ENCODE measurements at places on chromosomes 1 and 21.

- no peak for DNase-seq
These were observed 145.0 kb downstream of the DHRS3 start for GRCh38 chr1:12472798-12473551.

DNA sequence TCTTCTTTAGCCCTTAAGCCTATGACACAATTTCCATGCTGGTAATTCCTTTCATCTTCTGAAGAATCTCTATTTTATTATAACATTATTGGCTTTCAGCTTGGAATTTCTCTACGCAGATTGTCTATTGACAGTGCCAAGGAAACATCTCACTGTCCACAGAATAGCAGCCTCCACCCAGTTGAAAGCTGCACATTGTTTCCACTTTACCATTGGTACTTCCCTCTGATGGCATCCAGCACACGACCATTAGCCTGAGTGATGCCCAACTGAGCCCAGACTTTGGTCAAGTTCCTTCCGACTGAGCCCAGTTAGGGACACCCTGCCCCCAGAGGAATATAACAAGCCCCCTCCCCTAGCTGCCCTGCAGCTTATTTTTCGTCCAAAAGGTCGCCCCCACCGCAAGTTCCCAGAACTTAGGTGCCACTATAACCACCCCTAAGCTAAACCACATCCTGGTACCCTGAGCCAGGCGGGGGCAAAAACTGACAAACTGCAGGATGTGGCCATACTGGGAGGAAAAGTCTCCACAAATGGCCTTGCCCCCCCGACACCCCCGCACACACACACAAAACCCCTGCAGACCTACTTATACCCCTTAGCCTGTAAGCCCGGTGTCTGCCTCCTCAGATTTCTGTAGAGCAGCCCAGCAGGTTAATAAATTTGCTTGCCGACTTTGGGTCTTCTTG, 13.2 kb downstream of the GBP5 start:
- DNase-seq, result no peak

DNA sequence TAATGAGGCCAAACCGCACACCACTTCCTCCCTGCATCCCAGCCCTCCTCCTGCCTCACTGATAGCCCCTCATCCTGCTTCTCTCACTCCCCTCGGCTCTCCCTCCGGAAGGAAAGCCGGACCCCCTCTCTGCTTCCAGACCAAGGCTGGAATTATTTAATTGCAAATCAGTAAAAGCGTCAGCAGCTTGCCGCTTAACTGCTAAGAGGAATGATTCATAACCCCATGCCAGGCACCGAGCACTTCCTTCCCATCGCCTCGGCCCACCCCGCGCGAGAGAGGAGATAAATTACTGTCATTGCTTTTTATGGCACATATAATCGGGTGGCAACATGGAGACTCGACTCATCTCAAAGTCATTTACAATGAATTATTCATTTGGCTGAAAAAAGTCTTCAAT, 77.3 kb downstream of the UBIAD1 start:
- no peak for DNase-seq

GRCh38 chr1:201353186-201353940, 24.1 kb downstream of the TNNT2 start:
- no peak for DNase-seq

DNA sequence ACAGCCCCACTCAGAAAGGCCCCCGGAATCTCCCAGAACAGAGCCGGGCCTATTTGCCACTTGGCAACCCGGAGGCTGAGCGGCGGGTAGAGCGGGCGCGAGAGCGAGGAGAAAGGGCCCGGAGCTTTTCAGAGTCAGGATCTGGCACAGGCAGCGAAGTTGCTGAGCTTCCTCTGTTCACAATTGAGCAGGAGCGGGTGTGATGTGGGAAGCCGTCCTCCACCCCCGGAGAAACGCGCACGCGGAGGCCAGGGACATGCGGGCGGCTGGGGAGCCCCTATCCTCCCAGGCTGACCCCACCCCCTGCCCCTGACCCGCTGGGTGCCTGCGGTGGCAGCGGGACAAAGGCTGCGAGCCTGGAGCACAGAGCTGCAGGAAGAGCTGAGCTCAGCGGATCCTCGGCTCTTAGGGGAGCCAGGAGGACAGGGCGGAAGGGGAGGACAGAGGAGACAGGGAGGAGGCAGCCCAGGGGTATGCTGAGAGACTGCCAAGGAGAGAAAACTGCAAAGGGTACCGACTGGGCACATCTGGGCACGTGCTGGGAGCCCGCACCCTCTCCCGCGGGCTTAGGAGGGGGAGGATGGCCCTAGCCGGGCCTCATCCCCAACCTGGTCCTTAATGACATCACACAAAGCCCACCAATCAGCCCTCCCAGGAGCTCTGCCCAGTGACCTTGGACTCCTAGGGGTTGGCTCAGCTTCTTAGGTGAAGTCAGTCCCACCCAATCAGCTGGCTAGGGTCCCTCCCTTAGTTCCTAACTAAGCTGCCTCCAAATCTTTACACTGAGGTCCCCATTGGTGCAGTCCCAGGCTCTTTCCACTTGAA, 9.3 kb downstream of the KIF21B start:
- DNase-seq, result no peak

- no peak for DNase-seq
These were observed 72.2 kb upstream of the SLC25A33 start for GRCh38 chr1:9466780-9467758.

DNA sequence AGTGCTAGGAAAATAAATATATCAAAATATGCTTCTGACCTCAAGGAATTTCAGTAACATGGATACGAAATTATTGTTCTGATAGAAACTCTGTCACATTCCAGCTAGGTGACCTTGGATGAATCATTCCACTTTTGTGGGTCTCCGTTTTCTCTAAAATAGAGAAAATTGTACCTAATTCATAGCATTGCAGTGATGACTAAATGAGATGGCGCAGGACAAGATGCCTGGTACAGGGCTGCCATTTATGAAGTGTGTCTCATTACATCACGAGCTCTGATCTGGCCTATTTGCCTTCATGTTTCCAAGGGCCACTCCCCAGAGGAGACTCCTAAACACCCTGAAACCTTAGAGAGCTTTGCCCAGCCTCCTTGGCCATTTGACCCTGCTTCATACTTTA, 480.0 kb upstream of the USP24 start:
- DNase-seq, result no peak

GRCh38 chr1:213326281-213327016, 275.4 kb downstream of the RPS6KC1 start:
- DNase-seq, result no peak

DNA sequence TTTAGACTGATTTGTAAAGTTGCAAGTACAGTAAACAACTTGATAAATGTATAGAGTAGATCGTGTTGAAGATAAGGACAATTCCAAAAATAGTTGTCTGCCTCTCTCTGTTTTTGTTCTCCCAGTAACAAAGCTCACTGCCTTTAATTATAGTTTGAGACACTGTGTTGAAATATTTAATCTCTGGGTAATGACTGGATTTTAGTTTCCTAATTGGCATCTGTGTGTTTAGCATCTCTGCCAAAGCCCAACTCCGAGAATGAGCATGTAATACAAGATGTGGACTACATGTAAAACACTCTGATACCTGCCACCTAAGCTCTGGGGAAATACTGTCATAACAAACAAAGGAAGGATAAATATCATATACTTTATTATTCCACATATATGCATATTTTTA, 27.7 kb upstream of the SDE2 start:
- no peak for DNase-seq

GRCh38 chr1:79472067-79472656, 465.6 kb upstream of the ADGRL4 start:
- no peak for DNase-seq

DNA sequence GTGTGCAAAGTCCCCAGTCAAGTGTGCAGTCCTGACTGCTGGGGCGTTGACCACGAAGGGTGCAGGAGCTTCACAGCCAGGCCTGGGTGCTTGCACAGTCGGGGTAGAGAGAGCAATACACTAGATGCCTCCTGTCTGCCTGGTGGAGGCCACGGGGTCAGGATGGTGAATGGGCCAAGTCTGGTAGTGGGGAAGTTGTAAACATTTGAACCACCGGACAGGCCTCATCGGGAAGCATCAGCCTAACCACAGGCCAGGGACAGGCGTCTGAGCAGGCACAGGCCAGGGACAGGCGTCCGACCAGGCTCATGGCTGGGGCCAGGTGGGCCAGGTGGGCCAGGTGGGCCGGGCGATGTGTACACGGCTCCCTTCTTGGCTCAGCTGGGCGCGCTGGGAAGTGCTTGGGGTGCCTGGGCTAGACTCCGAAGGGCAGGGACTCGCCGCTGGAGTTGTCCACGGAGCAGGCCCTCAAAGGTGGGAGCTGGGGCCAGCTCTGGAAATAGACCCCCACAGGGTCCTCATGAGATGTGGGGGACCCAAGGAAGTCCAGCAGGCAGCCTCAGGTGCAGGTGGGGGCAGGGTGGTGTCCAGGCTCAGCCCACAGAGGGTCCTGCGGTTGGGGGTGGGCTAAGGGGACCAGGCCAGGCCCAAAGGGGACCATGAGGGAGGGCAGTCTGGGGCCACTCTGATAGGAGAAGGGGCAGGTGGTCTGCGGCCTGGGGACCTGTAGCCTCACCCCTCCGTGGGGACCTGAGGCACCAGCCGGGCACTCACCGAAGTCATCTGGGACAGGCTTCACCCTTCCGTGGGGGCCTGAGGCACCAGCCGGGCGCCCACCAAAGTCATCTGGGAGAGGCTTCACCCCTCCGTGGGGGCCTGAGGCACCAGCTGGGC, 15.0 kb downstream of the COL6A1 start:
- no peak for DNase-seq

DNA sequence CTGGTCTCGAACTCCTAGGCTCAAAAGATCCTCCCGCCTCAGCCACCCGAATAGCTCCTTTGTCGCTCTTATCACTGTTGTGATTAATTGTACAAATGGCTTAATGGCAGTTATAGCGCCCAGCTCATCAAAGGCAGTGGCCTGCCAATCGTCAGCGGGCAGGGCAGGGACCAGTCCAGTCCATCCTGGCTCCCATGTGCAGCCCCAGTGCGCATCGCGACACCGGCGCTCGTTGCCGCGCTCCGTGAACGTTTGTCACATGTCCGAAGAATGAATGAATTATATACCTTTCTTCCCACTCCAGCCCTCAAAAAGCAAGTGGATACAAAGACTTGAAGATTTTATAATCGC, 18.4 kb downstream of the MTX1 start:
- DNase-seq, result peak; percentile 65

DNA sequence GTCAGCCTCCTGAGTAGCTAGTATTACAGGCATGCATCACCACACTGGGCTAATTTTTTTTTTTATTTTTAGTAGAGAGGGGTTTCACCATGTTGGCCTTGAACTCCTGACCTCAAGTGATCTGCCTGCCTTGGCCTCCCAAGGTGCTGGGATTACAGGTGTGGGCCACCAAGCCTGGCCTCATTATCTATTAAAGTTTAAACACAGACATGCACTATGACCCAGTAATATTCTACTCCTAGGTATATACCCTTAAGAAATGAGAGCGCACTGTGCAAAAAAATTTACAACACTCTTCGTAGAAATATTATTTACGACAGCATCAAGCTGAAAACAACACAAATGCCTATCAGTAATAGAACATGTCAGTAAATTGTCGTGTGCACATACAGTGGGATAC, 18.6 kb upstream of the SH2D1B start:
- DNase-seq, result no peak

DNA sequence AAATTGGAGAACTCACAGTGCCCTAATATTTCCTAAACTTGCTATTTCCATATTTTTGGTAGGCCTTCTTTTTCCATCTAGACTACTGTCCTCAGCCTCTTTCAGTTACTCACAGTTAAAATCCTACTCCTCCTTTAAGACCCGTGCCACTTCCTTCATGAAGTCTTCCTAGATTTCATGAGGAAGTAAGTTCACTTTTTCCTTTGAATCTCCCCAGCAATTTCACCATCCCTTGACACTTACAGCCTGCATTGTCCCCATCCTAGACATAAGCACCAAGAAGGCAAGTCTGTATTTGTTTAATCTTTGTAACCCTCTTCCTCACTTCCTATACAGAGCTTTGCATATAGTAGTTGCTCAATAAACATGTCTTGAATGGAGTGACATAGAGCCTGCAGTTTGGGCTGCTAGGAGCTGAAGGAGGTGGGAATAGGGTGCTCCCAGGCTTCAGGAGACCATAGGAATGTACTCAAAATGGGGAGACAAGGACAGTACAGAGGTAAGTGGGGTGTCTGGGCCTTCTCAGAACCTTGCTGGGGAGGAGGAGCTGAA, 5.3 kb upstream of the GPR61 start:
- DNase-seq, result no peak

DNA sequence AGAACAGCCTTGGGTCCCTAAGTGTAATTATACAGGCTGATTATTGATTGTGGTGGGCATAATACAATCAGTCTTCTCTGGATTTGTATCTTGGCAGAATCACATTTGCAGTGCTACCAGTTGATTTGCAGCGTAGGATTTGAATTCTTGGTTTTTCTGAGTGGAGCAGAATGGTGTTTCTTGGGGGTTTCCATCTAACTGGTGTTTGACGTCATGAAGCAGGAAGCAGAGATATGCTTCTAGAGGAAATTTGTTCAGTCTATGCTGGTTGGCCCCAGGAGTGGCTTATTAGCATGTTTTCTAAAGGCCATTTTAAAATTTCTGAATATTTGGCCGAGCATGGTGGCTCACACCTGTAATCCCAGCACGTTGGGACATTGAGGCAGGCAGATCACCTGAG, 3.4 kb downstream of the CTTNBP2NL start:
- DNase-seq, result no peak

- DNase-seq, result peak; percentile 41
These were observed 4.9 kb upstream of the COL6A2 start for GRCh38 chr21:46092811-46093667.

- no peak for DNase-seq
These were observed 29.7 kb downstream of the LRP8 start for GRCh38 chr1:53298045-53298637.

GRCh38 chr1:61585714-61586113, 139.2 kb downstream of the TM2D1 start:
- no peak for DNase-seq

DNA sequence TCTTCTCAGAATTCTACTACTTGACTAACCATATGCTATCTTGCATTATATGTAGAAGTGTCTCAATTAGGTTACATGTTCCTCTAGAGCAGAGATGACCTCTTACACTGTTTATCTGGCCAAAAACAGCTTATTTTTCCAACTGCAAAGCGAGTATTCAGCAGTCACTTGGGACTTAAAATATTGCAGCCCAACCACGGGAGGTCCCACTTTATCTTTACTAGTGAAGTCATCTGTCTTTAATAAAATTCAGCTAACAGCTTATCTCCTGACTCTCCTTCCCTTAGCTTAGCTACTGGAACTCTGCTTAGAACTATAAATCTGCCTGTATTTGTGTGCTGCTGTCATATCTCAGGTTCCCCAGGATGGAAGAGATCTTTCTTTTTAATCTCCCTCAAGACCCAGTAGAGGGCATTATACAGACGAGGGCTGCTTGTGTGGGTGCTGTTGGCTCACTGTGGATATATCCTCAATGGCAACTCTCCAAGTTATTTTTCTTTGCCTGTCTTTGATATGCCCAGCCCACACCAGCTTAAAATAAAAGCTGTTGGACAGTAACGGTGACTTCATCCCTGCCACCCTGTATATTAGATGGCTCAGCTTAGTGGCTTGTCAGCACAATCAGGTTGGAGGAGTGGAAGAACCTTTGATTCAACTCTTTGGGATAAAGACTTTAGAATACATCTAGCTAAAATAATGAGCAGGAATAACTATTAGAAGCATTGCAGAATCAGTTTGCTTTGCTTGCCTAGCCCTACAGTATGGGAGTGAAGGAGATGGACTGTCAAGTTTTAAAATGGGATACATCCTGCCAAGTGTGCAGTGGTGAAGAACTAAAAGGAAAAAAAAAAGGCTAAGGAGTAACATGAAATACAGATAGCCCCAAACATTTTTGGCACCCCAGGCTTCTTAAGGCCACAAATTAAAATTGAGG, 9.6 kb downstream of the ENSA start:
- DNase-seq, result peak; percentile 67

GRCh38 chr1:179883745-179884138, 1.7 kb downstream of the TOR1AIP1 start:
- no peak for DNase-seq

- no peak for DNase-seq
These were observed 147.6 kb downstream of the ADSS2 start for GRCh38 chr1:244304156-244304555.

Measured in adrenal gland (tissue), 19 donors.